RCC 7860 (cell line): ENCODE measurements at places on chromosomes 7 and 10.

DNA sequence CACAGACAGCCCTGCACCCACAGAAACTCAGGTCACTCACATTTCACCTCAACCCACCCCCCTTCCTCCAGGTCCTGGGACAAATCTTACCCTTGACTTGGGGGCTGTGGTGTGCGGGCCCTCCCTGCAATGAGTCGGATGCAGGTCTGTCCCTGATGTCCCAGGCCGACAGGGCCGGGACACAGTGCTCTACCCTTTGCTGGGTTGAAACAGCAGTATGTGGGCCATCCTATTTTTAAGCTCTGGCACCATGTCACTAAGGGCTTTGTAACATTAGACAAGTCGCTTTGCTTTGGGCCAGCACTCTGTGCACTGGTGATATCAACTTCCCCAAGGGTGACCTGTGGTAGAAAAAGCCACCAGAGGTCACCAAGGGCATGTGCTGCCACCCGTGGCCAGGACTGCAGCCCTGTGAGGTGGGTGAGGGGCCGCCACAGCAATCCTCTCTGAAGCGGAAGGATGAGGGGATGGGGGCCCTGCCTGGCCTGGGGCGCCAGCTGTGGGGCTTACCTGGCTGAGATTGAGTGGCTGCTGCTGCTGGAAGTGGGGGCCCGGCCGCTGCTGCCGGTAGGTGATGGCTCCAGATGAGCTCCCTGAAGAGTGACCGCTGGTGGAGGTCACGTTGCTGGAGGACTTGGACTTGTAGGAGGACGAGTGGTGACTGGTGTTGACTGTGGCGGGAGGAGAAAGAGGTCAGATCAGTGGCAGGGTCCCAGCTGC is 51.3 kb downstream of the CLEC2L start:
- no peak for DNase-seq

DNA sequence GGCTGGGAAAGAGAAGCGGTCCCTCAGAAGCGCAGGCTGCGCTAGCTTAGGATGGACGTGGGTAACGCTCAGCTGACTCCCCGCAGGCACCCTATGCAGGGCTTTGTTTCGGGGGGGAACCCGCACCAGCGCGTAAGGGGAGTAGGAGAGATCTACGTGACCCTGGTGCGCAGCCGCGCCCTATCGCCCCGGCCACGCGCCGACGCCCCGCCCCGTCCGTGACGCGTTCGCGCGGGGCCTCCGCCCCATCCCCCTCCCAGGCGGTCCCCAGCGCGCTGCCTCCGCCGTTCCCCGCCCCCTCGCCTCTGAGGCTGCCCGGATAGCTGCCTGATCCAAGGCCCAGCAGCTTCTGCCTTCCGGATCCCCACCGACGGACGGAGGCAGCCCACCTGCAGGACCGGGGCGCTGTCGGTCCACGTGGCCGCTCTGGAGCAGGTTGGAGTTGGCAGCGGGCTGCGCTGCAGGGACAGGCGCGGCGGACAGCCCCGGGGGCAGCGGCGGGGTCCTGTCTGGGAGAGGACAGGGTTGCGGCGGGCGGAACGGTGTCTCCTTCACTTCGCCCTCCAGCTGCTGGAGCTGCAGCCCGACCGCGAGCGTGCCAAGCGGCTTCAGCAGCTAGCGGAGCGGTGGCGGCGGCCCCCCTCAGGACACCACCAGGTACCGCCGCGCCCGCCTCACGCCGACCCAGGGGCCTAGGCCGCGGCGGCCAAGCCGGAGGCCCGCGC is at the start of gene VDAC2:
TSS of gene VDAC2 (plus strand) at position 515 of the 725 bp plus-strand sequence. CDS start 363 bp downstream, outside the sequence.
- DNase-seq = peak; percentile 74

- DNase-seq = no peak
Observed at GRCh38 chr7:132440151-132440550, 136.1 kb downstream of the PLXNA4 start.

GRCh38 chr7:151833691-151834090 is 43.2 kb downstream of the PRKAG2 start:
- DNase-seq = no peak

GRCh38 chr7:30877015-30877769 is 34.5 kb upstream of the AQP1 start:
- no peak for DNase-seq

GRCh38 chr7:45920502-45921380 is at the start of gene IGFBP3:
IGFBP3 (minus strand) TSS chr7:45921272; CDS start chr7:45921140, 132 bp downstream.
- peak; percentile 56 for DNase-seq

DNA sequence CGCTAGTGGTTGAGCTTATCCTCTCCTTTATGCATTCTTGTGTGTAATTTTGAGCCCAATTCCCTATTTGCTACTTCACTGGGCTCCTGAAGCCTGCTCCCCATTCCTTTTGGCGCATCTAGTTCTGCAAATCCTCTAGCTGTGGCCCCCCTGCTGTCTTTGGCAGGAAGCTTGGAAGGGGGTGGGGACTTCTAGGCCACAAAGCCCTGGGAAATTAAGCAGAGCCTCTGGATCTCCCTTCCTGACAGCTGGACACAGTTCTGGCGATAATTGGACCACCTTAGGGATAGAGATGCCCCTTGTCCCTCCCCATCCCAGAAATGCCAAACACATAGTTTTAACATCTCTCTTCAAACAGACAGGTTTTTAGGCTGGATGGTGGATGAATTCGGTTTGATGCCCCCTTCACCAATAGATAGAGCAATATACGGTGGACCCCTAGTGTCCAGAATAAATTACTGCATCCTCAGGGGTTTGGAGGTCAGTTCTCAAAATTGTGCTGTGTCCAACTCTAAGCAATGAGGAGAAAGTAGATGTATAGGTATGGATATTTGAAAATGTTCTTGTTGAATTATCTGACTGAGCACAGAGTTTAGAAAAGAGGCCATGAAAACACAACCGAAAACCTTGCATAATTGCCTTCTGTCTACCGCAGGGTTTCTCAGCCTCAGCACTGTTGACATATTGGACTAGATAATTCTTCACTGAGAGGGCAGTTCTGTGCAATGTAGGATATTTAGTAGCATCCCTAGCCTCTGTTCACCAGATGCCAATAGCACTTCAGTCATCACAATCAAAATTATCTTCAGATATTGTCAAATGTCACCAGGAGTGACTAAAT is 75.5 kb downstream of the PAPSS2 start:
- peak; percentile 34 for DNase-seq

DNA sequence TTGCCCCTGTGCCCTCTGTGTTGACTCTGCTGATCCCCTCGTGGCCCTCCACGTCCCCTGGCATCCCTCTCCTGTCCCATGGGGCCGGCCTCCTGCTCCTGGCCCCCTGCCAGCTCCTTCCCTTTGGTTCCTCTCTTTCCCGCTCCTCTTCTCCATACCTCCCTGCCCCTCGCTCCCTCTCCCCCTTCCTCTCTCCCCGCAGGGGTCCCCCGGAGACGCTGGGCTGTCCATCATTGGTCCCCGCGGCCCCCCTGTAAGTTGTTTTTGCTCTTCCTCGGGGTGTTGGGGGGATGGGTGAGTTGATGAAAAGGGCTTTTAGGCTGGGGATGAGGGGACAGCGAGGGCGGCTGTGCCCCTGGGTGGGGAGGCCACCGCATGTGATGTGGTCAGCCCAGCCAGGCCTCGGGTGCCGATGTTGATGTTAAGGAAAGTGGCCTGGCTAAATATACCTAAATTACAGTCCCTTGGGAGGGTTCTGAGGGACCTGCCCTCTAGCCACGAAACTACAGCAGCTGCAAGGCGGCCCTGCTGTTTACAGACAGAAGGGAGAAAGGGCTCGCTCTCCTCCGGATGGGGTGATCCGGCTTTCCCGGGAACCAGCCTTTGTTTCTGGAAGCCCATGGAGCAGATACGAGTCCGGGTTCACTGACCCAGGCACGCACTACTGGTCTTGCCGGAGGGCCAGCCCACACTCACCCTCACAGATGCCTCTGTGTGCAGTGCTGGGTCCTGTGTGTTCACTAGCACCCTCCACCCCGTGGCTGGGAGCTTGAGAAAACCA is 78.8 kb downstream of the COL13A1 start:
- DNase-seq = no peak

- peak; percentile 23 for DNase-seq
Observed at GRCh38 chr7:134435161-134435920, 23.6 kb downstream of the AKR1B1 start.

DNA sequence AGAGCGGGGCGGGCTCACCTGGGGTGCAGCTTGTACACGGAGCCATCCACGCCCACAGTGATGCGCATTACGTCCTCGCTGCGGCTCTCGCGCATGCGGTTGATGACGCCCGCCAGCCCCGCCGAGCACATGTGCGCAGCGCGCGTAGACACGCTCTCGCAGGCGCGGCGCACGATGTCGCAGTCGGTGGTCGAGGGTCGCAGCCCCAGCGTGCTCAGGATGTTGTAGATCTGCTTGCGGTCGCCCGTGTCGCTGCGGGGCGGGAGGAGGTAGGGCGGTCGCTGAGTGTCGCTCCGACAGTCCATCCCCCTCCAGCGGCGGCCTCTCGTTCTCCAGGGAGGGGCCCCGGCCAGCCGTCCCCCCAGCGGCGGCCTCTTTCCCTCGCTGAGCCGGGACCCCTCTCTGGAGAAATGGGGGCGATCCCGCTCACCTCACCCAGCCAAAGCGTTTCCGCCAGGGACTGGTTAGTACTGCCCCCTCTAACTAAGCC is 4.4 kb upstream of the MYL7 start:
- DNase-seq = no peak

GRCh38 chr10:113557424-113557862 is 4.6 kb downstream of the HABP2 start:
- DNase-seq = no peak

DNA sequence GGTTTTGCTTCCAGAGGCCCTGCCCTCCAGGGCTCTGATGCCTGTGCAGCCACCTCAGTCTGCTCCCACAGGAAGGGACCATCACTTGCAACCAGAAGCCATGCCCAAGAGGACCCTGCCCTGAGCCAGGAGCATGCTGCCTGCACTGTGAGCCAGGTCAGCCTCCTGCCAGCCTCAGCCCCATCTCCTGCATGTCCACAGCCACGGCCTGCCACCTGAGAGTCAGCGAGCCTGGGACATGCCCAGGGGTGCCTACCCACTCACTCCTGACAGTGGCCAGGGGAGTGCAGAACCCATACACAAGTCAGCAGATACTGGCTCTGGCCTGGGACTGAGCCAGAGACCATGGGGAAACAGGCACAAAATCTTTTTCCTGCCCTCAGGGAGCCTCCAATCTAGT is 6.6 kb upstream of the KCP start:
- no peak for DNase-seq

GRCh38 chr7:1401011-1401410 is 58.3 kb downstream of the MICALL2 start:
- DNase-seq = no peak

DNA sequence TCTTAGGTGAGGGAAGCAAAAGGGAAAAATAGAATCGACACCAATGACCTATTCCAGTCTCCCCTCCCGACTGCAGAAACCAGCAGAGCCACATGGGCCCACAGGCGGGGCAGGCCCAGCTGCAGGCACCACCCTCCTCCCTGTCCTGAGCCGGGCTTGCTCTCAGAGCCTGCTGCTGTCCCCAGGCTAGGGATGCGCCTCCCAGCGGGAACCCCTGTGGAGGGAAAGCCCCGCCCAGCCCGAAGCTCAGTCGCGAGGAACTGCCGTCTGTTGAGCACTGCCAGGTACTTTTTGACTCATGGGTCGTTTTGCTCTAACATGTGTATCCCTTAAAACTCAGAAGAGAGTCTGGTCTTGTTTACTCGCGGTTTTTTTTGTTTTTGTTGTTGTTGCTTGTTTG is 124.5 kb upstream of the RET start:
- DNase-seq = no peak

GRCh38 chr7:91344911-91345310 is 80.7 kb downstream of the FZD1 start:
- DNase-seq = no peak

- no peak for DNase-seq
Observed at GRCh38 chr7:139718859-139719258, 58.9 kb downstream of the HIPK2 start.

GRCh38 chr7:18866359-18867036 is 250.9 kb downstream of the TWIST1 start:
- DNase-seq = peak; percentile 78

DNA sequence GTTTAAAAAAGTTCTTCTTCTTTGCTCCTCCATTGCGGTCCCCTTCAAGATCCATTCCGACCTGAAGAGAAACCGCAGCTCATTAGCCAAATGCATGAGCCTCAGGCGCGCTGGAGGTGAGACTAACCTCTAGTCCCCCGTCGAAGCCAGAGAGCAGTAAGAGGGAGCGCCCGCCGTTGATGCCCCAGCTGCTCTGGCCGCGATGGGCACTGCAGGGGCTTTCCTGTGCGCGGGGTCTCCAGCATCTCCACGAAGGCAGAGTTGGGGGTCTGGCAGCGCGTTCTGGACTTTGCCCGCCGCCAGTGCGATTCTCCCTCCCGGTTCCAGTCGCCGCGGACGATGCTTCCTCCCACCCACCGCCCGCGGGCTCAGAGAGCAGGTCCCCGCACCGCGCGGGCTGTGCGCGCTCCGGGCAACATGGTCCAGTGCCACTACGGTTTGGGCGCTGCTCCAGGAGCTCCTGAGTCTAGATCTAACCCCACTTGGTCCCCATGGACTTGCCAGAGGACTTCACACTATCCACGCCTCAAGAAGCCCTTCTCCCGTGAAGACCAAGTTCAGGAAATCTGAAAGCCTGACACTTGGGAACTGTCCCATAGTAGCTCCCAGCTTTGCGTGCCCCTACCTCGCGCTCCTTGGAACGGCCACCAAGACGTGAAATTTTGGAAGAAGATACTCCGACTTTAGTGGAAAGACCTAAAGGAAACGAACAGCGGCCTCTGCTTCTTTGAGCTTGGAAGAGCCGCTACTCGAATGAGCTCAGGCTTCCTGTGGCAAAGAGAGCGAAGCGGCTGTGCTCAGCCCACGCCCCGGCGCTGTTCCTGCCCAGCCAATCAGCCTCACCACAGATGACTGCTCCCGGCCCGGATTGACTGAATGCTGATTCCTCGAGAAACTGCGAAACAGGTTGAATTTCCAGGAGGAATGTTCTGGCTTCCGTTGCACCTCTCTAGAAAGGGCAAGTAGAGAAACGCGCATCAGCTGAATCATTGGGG is at the start of gene ABCB1:
TSS of gene ABCB1 (minus strand) at position 755 of the 995 bp plus-strand sequence. CDS start at position 55, 700 bp downstream.
- peak; percentile 79 for DNase-seq

- DNase-seq = no peak
Observed at GRCh38 chr7:134071355-134072331, 55.5 kb upstream of the LRGUK start.

DNA sequence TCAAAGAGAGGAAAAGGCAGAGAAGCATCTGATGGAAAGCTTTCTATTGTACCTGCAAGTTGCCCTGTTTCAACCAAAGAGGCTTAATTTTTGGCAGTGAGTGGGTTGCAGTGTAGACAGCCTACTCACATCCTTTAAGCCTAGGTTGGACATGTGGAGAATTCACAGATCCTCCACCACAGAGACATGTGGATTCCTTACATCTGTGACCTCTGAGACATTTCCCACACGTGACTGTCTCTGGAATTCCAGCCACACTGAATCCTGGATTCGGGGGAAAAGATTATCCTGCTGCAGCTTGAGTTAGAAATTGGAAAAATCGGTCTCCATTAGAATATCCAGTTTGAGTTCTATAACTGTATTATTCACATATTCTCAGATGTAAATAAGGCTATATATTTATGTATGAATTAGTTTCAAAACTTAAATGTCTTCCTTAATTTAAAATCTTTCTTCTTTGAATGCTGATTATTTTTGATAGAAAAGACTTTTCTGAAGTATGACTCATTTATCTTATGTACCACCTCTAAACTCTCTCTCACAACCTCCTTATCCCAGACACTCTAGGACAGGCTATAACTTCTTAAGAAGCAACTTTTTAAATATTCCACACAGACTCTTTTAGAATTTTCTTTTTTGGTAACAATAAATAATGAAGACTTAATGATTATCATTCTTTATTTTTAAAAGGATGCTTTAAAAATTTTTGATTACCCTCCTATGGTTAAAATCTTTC is 123.3 kb downstream of the TWIST1 start:
- peak; percentile 47 for DNase-seq

GRCh38 chr7:104272767-104273384 is 55.5 kb upstream of the LHFPL3 start:
- DNase-seq = peak; percentile 30
